ENCODE measurements at places on chromosomes 3 and 15.

GRCh38 chr3:58170376-58170775 is 40.4 kb downstream of the DNASE1L3 start:
- DNase-seq: no peak

DNA sequence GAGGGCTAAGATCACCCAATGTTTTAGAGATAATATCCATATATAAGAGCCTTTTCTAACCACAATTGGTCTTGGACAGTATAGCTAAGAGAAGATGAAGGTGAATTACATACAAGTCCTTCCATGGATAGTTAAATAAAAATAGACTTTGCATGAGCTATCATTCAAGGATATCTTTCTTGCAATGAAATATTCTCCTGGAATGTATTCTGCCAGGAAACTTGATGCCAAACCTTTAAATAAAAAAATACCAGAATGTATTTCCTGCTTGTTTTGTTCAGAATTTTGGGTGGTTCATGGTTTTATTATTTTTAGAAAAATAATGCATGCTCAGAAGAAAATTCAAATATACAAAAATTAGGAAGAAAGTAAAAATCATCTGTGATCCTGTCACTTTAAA is 88.8 kb upstream of the PPIB start:
- DNase-seq: no peak

- DNase-seq: no peak
Observed at GRCh38 chr3:65587650-65588439, 450.9 kb downstream of the MAGI1 start.

DNA sequence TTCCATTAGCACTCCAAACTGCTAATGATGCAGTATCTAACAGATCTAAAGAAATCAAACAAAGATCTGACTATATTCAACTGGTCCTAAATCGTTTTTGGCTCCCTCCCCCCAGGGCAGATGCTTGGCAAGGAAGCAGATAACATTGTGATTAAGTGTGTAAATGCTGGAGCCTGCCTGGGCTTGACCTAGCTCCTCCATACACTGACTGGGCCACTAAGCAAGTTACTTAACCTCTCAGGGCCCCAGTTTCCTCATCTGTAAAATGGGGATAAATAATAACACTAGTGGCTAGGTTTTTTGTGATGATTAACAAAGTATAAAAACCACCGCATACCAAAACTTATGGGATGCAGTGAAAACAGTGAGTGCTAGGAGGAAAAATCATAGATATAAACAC is 9.2 kb downstream of the EID1 start:
- no peak for DNase-seq

- DNase-seq: no peak
Observed at GRCh38 chr15:31437686-31438085, 111.1 kb downstream of the KLF13 start.

GRCh38 chr3:133514418-133514817 is 59.1 kb upstream of the CDV3 start:
- no peak for DNase-seq

GRCh38 chr3:99484871-99485270 is 153.5 kb upstream of the COL8A1 start:
- no peak for DNase-seq

- no peak for DNase-seq
Observed at GRCh38 chr3:73107215-73107614, 45.8 kb downstream of the EBLN2 start.

- no peak for DNase-seq
Observed at GRCh38 chr3:186646841-186647240, 6.6 kb downstream of the FETUB start.

- no peak for DNase-seq
Observed at GRCh38 chr15:69648212-69648611, 195.6 kb downstream of the RPLP1 start.

DNA sequence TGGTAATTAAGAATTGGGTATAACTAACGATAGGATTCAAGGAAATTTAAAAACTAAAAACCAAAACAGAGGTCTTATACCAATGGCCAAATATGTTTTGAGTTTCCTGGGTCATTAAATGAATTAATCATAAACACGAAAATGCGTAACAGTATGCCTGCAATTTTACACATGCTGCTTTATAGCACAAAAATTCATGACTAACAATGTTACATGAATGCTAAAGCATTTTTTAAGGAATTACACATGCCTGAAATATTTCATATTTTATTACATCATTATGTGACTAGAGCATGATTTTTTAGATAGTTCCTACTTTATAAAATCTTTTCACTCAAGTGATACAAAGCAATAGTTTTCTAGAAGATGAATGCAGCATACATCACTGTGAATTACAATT is 74.7 kb downstream of the ZNF148 start:
- no peak for DNase-seq

- peak; percentile 69 for DNase-seq
Observed at GRCh38 chr15:75732809-75733451, 20.3 kb upstream of the CSPG4 start.

- no peak for DNase-seq
Observed at GRCh38 chr15:73800662-73801345, 47.7 kb upstream of the INSYN1 start.

DNA sequence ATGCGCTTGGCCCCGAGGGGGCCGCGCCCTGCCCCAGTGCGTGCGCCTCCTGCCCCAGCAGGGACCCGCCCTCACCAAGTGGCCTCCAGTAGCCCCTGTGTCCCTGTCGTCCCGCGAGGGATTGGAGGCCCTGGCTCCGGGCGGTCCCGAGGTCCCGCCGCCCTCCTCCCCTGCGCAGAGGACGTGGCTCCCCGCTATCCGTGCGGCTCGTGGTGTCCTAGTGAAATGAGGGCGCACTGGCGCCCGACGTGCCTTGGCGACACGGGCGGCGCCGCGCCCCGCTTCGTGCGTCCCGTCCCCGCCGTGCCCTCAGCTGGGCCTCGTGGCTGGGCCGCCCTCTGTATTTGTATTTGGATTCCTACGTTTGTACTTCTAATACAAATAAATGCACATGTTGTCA is 557.5 kb downstream of the OCA2 start:
- no peak for DNase-seq

- DNase-seq: no peak
Observed at GRCh38 chr15:83064859-83065258, 2.2 kb downstream of the BTBD1 start.

DNA sequence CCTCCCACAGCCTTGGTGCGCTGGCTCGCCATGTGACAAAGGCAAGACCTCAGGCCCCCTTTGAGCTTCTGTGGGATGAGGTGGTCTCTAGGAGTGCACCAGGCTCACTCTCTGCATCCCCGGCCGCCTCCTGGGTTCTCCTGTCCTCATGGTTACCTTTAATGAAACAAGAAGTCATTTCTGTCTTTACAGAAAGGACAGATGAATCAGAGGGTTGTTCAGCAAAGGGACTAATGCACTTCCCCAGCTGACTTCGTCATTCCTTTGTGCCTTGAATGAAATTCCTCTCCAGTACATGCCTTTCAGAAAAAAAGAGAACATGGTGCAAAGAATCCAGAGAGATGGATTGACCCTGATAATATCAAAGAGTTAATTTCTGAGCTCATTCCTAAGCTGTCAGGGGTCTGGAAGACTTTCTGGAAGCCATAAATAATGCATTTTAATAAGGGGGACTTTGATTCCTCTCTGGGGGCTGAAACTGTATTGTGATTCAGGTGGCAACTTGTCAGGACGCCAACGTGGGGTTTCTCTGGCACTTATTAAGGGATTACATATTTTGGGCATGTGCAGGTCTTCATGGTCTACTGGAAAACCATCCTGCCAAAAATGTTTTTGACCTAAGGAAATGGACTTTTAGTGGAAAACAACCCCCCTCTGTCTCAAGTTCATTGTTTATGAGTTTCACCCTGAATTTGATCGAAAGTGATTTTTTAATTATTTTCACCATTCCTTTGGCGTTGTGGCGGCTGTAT is 122.7 kb downstream of the FBLN2 start:
- DNase-seq: no peak

- no peak for DNase-seq
Observed at GRCh38 chr15:39139431-39140059, 441.3 kb upstream of the THBS1 start.

Data from right kidney (tissue), 9 donors.